KG1 (cell line): ENCODE measurements at places on chromosomes 11 and 22.

GRCh38 chr11:14773755-14774154, 118.3 kb downstream of the CYP2R1 start:
- DNase-seq, result no peak

GRCh38 chr11:75285776-75286360, 45.3 kb downstream of the TPBGL start:
- DNase-seq, result no peak

DNA sequence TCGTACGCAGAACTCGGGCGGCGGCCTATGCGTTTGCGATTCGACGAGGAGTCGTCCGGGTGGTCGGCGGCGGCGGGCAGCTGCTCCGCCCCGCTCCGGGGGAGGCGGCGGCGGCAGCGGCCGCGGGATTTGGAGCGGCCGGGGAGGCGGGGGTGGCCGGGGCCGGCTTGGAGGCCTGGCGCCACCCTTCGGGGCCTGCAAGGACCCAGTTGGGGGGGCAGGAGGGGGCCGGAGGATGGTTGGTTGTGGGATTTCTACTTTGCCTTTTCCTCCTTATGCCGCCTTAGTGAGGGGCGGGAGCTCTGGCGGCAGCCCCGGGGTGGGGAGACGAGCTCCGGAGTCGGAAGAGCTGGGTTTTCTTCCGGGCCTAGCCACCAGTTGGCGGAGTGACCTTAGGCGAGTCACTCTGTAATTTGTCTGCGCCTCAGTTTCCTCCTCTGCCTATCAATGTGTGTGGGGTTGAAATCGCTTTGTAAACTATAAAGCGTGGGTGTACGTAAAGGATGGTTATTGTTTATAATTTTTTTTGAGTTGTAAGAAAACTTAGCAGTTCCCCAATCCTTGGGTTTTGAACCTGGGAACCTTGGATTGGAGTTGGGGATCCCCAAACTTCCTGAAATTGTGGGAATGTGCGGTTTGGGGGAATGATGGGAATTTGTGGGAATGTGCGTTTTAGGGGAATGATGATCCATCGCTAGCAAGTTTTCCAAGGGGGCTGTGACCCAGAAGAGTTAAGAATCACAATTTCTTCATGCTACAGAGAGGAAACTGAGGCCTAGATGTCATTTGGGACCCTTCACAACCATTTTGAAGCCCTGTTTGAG, 679 bp downstream of the TUG1 start:
- no peak for DNase-seq

DNA sequence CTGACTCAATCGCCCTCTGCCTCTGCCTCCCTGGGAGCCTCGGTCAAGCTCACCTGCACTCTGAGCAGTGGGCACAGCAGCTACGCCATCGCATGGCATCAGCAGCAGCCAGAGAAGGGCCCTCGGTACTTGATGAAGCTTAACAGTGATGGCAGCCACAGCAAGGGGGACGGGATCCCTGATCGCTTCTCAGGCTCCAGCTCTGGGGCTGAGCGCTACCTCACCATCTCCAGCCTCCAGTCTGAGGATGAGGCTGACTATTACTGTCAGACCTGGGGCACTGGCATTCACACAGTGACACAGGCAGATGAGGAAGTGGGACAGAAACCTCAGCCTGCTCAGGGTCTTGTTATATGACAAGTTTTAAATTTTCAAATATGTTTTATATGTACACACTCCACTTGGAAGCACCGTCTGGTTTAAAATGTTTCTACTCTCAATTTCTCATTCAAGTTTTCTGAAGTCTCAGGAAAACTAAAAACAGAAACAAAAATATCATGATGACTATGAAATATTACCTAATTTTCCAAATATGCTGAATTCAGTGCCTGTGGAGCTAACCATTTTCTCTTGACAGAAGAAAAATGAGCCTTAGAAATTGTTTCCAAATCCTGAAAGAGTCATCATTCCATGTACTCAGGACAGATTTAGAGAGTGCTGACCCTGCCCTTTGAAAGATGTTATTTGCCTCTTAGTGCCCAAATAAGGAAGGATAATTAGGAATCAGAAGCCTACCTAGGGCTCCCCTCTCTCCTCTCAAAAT, 48.8 kb upstream of the TOP3B start:
- DNase-seq, result no peak

GRCh38 chr11:2550606-2550970, 105.8 kb downstream of the KCNQ1 start:
- DNase-seq, result no peak

- DNase-seq, result no peak
These were observed 53.7 kb downstream of the ARHGEF12 start for GRCh38 chr11:120389693-120390584.

GRCh38 chr11:1642288-1643145, 12.9 kb downstream of the KRTAP5-5 start:
- DNase-seq, result no peak

GRCh38 chr11:10091314-10092045, 202.5 kb downstream of the SBF2 start:
- no peak for DNase-seq

- DNase-seq, result no peak
These were observed 18.2 kb downstream of the NCR3LG1 start for GRCh38 chr11:17369684-17370243.

- no peak for DNase-seq
These were observed 81.6 kb upstream of the SORL1-AS1 start for GRCh38 chr11:121534131-121535093.

GRCh38 chr11:93783362-93783761, 720 bp upstream of the MED17 start:
- DNase-seq, result no peak

DNA sequence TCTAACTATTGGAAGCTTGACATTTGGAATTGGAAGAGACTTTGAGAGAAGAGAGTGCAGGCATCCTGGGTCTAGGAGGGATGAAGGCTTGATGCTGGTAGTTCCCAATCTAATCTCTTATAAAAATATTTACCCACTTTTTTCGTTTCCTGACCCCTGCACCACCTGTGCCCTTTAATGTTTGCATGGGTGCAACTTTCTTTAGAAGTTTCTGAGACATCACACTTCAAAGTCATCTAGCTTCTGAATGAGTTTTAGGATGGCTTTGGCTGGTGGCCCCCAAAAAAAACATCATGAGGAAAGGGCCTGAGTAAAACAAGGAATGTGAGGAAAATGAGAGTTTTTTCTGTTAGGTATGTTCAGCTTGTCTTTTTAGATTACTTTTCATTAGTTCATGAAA, 1.1 kb downstream of the POLD3 start:
- DNase-seq, result no peak

DNA sequence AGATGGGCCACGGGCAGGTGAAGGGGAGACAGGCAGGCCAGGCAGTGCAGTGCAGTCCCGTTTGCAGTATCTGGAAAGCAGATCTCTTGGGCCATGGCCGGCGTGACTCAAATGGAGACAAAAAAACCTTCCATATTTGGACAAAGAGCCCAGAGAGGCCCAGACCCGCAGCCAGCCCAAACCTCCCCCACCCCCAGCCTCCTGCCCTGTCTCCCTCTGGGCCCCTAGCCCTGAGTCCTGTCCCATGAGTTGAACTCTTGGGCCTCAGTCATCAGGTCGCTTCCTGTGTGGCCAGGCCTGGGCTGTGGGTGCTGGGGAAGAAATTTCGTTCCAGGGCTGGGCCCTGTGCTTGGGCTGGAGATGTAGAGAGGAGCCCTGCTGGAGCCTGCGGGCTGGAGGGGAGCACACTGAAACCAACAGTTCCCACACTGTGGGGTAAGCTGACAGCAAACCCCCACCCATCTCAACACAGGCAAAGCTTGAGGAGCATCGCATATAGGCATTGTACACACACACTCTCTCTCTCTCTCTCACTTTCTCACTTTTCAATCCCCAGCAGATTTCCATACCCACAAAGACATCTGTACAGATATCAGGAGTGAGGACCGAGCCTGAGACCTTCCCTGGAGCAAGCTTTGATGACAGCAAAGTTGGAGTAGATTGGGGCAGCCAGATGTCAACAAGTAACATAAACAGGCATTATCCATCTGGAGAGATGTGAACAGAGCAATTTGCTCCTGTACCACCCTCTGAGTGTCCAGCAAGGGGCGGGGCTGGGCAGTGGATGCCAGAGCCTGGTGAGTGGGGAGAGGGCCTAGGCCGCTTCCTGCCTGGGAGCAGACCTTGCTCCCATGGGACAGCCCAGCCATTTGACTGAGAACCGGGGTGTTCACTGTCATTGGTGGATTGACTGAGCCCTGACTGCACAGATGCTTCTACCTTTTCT, 17.2 kb downstream of the ARHGEF17 start:
- DNase-seq, result no peak

GRCh38 chr11:10066441-10066840, 227.6 kb downstream of the SBF2 start:
- DNase-seq, result no peak

GRCh38 chr22:22655452-22656290, 11.3 kb downstream of the GGTLC2 start:
- DNase-seq, result no peak

DNA sequence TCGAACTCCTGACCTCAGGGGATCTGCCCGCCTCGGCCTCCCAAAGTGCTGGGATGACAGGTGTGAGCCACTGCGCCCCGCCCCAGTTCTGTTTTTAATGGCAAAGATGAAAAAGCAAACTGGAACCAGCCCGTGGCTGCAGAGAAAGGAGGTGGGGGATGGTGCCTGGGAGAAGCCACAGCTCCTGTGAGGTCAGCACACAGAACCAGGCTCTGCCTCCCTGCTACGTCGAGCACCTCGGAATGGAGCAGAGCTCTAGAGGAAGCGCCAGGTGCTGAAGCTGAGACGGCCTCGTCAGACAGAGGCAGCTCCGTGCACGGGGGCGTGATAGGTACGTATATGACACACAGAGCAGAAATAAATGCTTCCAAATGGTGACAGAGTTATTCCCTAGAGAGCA, 8.5 kb downstream of the DRD4 start:
- no peak for DNase-seq

GRCh38 chr11:15874704-15875103, 481.6 kb downstream of the SOX6 start:
- no peak for DNase-seq

DNA sequence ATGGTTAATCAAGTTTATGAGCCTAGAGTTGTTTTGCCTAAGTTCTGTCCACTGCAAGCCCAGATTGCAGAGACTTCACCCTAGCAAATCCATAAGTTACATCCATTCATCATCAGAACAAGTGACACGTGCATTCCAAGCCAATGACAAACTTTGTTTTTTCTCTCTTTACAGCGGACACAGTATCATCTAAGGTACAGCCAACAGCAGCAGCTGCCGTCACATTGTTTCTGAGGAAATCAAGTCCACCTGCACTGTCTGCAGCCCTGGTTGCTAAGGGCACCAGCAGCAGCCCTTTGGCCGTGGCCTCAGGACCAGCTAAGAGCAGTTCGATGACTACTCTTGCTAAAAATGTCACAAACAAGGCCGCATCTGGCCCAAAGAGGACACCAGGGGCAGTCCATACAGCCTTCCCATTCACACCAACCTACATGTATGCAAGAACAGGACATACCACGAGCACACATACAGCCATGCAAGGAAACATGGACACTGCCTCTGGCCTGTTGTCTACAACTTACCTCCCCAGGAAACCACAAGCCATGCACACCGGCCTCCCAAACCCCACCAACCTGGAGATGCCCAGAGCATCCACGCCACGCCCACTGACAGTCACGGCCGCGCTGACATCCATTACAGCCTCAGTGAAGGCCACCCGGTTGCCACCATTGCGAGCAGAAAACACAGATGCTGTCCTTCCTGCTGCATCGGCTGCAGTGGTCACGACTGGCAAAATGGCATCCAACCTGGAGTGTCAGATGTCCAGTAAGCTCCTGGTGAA, 155.8 kb downstream of the C11orf91 start:
- DNase-seq, result no peak

- DNase-seq, result no peak
These were observed 159.8 kb downstream of the ADAMTS15 start for GRCh38 chr11:130608287-130608686.

GRCh38 chr11:35066783-35067423, 72.1 kb upstream of the CD44 start:
- DNase-seq, result no peak

- no peak for DNase-seq
These were observed 35.6 kb downstream of the RTL6 start for GRCh38 chr22:44462246-44463010.

DNA sequence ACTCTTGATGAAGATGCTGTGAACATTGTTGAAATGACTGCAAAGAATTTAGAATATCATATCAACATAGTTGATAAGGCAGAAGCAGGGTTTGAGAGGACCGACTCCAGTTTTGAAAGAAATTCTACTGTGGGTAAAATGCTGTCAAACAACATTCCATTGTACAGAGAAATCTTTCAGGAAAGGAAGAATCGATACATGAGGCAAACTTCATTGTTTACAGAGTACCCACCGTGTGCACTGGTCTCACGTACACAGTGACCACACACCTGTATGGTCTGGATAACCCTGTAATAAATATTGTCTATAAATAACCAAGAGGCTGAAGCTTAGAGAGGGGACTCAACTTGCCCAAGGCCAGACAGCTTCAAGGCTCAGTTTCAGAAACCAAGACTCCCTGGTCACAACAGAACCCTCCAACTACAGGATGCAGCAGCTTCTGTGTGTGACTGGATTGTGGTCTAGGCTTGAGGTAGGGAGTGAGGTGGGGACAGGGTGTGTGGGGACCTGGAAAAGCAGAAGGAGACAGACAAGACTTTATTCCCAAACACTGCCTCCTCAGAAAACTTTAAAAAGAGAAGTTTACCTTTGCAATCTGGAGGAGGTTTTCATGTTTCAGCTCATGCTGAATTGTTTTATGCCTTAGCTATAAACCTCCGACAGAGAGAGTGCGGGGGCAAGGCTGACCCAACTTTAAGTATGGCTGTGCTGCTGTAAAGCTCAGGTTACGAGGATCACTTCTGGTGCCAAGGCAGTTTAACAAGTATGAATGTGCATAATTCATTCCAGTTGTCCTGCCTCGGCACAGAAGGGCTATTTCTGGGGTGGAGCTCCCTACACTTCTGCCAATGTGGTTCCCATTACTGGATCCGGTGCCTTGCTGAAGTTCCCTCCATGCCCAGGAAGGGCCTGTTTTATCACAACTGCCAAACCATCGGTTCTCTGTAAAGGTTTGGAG, 372.6 kb upstream of the NARS2 start:
- DNase-seq, result no peak

- no peak for DNase-seq
These were observed 12.9 kb upstream of the FAT3 start for GRCh38 chr11:92211576-92212167.

DNA sequence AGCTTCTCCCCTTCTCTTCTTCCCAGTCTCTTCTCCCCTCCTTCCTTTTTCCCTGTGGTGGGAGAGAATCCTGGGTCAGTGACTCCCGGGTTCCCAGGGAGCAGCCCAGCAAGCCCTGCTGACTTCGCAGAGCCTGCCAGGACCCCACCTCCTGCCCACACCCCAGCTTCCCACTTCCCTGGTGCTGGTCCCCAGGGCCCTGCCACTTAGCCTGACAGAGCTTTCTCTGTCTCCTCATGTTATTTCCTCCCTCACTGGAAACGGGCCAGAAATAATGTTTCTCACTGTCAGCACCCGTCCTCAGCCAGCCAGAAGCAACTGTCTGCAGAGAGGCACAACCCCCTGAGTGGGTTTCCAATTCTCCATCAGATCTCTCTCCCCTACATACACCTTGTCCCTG, 27.1 kb downstream of the C11orf96 start:
- DNase-seq, result no peak

- DNase-seq, result no peak
These were observed 391.3 kb downstream of the JRKL start for GRCh38 chr11:96781082-96781481.
